Inflammatory macrophage (primary cell): ENCODE measurements at places on chromosomes 5 and 9.

GRCh38 chr5:100646011-100646410 is 110.8 kb downstream of the FAM174A start:
- no peak for DNase-seq

DNA sequence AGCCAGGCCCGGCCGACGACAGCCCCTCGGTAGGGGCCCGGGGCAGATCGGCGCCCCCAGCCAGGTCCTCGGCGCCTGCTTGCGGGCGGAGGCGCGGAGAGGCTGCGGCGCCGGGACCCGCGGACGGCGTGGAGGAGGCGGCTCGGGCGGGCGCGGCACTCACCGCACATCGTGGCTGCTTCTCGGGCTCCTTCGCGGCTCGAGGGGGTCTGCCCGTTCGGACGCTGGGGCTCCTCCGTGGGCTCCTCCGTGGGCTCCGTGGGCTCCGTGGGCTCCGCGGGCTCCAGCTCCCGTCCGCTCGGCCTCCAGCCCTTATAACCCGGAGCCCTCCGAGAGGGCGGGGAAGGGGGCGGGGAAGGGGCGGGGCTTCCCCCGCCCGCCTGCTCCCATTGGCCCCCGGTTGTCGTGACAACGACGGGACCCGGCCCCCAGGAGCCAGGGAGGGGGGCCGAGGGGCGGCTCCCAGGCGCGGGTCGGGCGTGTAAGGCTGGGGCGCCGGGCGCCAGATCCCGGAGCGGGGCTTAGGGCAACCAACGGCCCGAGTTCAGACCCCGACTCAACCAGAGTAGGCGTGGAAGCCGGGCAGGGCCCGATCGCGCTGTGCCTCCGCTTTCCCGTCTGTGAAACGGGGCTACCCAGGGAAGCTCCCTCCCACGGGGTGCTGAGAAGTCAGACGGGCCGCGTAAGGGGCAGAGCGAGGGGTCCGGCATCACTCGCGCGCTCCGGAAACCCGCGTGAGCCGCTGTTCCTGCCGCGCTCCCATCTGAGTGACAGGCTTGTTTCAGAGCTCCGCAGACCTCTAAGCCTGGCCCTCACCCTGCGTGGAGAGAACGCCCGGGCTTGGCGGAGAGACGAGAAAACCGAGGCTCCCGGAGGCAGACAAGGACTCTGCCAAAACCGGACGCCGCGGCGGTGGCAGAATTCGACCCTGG is at the start of gene GFPT2:
Gene GFPT2, minus strand, starts transcription at position 289 of the 932 bp plus-strand sequence. Its CDS starts 119 bp downstream, at position 170.
- peak; percentile 6 for DNase-seq

DNA sequence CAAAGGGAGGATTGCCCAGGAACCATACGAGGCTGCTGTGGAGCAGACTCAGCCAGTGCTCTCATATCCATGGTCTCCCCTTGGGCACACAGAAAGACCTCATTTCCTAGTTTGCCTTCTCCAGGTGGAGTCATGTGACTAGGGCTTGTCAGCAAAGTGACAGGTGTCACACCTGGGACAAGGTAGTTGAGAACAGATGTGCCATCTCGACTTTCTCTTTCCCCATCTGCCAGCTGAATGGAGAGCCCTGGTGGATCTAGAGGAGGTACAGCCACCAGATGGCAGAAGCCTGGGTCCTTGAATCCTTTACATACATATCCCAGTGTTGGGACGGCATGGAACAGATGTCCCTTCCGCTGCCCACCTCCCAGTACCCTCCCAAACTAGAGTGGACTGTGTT is 42.9 kb upstream of the ALDOB start:
- no peak for DNase-seq

DNA sequence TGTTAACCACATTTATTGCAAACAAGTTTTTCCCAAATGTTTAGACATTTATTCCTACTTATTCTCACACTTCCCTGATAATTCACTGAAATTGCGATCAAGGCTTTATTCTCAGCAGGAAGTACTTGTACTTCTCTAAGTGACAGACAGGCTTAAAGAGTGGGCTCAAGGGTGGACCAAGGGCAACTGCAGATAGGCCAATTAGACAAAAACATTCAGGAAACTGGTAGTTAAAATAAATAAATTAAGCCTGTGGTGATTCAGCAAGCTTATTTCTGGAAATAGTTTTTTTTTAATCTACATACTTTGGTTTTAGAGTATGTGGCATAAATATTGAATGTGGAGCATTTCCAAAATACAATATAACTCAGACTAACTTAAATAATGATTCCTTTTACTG is 136.1 kb downstream of the UGCG start:
- peak; percentile 43 for DNase-seq

DNA sequence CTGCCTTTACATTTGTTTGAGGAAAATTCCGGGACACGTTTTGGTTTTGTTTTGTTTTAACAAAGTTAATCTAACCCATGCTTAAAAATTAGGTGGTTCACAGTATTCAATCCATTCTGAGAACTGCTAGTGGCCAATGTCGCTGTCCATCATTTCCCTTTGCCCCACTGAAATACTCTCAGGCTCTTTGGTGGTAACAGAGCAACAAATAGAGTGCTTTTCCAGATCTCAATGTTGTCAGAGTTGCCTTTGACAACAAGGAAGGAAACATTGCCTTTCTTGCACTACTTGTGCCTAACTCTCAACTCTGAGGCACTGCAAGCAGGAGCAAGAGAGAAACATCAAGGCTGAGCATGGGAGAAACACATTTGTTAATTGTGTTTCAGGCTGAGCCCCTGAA is 154.0 kb downstream of the MCTP1 start:
- no peak for DNase-seq

GRCh38 chr9:71774920-71775319 is 6.6 kb upstream of the CEMIP2 start:
- no peak for DNase-seq

- no peak for DNase-seq
Observed at GRCh38 chr5:10376544-10376943, 23.0 kb downstream of the MARCHF6 start.

DNA sequence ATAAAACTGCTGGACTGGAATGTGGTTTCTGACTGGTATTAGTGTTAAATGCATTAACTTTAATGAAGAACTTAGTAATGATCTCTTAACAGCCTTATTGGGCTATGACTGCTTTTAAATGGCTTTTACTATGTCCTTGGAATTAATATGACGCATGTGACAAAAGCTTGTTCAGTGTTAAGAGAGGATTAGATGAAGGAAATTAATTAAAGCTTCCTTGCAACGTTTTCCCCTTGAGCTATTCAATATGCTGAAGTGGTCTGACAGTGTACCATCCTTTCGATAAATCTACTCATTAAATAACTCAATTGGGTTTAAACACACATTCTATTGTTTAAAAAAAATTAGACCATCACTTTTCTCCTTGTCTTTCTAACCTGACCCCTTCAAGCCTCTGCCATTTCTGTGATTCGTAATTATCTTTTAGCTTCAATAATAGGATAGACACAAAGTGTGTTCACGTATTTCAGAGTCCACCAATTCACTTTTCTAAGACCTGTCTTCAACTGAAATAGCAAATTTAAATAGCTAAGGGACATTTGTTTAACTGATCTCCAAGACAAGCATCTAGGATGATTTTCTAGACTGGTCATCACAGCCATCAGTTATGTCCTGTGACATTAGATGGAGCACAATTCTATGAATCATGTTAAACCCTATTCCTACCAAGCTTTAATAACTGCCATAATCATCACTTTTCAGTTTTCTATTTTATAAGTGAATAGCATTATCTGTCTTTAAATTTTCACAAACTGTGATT is 1258.0 kb upstream of the CDH9 start:
- no peak for DNase-seq

DNA sequence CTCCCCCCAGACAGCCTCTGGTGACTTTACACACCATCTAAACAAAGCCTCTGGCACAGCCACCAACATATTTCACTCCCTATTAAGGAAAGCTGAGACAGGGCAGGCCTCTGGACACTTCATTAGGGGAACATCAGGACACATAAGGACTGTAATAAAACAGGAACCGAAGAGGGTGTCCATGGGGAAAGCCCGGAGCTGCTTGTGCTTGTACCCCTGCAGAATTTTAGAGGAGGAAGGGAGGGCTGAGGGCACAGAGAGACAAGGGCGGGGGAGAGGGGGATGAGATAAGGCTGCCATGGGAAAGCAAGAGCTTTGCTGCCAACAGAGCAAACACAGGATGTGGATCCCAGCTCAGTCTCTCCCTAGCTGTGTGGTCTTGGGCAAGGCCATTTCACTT is 138.4 kb downstream of the ASTN2 start:
- no peak for DNase-seq

- DNase-seq: no peak
Observed at GRCh38 chr5:176355400-176356178, 6.0 kb downstream of the KIAA1191 start.

- no peak for DNase-seq
Observed at GRCh38 chr5:9596171-9596780, 33.9 kb downstream of the TAS2R1 start.

DNA sequence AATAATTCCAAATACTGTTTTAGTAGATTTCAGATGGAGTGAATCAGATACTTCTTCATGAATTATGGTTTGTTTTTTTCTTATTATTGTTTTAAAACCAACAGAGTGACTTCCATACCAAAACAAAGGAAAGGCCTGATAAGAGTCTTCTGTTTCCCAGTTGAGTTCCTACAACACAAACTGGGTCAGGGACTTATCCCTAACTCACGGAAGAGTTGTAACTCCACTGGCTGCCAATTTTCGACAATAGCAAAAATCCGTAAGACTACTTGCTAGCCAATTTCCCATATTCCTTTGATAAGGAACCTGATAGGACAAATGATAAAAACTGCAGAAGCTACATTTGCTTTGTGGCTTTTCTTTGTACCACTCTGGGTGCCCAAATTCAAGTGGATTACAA is 219.2 kb downstream of the AP3B1 start:
- DNase-seq: no peak

GRCh38 chr9:92780206-92780605 is 15.6 kb upstream of the BICD2 start:
- peak; percentile 61 for DNase-seq

DNA sequence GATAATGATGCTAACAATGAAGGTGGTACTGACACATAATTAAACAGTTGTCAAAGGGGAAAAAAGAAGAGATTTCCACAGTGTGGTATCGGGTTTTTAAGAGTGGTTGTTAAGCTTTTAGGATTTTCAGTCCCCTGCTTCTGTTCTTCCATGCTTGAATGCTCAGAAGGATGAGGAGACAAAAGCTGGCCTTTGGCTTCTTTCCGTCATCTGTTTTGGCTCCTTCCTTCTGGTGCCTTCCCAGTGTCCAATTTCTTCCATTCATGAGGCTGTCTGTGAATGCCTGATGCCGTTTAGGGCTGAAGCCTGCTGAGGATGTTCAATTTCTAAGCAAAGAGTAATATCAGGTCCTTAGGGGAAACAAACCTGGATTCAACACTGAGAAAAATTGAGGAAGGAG is 179.6 kb upstream of the GLRA1 start:
- no peak for DNase-seq

DNA sequence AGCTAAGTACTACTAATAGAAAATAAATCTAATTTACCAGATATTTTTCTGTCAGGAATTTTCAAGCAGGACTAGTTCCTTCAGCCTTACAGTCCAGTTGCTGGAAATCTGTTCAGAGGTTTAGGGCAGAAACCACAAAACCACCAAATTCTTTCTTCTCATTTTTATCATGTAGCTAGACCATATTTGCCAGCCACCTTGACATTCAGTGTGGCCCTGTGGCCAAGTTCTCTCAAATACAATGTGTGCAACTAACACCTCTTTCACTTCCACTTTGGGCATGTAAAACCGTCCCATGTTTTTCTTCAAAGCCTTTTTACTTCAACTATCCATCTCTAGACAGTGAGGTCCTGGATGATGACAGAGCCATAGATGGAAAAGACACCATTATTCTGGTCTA is 1133.2 kb upstream of the CDH18 start:
- DNase-seq: no peak

DNA sequence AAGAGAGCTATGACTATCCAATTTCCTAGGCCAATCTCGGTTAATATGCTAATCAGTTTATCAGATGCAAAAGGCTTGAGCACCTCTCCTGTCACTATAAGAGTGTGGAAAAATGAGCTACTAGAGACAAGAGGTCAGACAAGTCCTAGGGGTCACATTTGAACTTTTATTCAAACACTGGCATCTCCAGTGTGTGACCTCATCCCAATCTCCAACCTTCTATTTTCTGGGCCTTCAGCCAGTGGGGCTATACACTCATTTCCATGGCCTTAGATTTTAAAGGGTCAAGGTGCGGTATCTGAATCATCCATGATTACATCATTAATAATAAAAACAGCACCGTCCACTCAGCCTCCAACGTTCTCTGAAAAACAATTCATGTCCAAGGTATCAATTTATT is 139.6 kb upstream of the LRRTM2 start:
- DNase-seq: no peak

DNA sequence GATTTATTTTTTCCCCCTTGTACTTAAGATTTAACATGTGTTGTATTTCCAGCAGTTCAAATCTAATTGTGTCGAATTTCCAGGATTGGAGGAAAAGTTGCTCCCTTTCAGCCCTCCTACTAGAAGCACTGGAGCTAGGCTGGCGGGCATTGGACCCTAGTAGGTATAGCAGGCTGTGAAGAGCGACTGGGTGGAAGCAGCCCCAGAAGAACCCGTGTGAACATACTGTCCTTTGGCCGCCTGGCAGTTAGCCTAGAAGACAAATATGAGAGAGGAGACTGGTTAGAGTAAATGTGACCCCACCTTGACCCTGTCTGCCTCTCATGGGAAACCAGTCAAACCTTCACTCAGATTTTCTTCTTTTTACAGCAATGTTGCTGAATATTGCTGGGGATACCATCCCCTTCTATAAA is 13.9 kb downstream of the ALDOB start:
- DNase-seq: no peak

GRCh38 chr9:33138768-33139167 is 28.4 kb downstream of the B4GALT1 start:
- DNase-seq: no peak

DNA sequence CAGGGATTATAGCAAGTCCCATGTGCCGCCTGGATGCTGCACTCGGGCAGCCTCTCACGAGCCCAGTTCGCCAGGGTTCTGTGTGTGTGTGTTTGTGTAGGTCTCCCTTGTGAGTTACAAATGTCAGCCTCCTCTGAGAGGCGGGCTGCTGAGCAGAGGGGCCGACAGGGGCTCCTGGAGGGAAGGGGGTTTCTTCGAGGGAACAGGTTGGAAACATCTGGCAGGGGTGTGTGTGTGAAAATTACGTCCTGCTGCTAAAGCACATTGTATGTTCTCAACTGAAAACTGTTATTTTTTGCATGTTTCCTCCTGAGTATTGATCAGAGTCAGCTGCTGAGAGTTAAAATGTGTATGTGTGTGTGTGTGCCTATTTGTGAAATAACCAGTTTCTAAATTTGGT is 9.7 kb downstream of the GALNT10 start:
- DNase-seq: no peak

- peak; percentile 77 for DNase-seq
Observed at GRCh38 chr9:70580606-70581195, 166.2 kb upstream of the KLF9 start.

- DNase-seq: no peak
Observed at GRCh38 chr9:34463098-34463900, 4.7 kb downstream of the DNAI1 start.

GRCh38 chr9:87494970-87495471 is 2.6 kb upstream of the DAPK1 start:
- peak; percentile 59 for DNase-seq

DNA sequence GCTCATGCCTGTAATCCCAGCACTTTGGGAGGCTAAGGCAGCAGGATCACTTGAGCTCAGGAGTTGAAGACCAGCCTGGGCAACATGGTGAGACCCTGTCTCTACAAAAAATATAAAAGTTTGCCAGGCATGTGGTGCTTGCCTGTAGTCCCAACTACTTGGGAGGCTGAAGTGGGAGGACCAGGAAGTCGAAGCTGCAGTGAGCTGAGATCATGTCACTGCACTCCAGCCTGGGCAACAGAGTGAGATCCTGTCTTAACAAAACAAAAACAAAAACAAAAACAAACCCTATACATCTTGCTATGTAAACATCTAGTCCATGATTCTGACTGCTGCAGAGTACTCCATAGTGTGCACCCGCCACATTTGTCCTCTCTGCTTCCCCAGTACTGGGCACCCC is 19.8 kb upstream of the PPP2CA start:
- no peak for DNase-seq
